Ammon's horn (tissue), 1 donor: ENCODE measurements at places on chromosomes 3 and 15.

DNA sequence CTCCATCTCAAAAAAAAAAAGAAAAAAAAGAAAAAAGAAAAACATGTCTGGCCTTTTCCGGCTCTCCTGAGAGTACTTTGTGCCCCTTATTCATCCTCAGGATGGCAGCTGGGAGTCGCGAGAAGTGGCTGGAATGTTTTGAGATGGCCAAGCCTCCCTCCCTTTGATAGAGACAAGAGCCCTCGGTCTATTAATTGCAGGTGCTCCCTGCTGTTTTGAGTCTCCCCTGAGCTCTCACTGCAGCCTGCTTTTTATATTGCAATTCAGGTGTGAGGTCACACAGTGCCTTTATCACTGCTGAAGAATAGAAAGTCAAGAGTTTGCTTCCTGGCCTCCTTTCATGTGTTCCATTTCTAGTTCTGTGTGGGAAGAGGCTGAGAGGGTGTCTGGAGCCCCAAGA, 10.9 kb downstream of the CA12 start:
- no peak for DNase-seq

DNA sequence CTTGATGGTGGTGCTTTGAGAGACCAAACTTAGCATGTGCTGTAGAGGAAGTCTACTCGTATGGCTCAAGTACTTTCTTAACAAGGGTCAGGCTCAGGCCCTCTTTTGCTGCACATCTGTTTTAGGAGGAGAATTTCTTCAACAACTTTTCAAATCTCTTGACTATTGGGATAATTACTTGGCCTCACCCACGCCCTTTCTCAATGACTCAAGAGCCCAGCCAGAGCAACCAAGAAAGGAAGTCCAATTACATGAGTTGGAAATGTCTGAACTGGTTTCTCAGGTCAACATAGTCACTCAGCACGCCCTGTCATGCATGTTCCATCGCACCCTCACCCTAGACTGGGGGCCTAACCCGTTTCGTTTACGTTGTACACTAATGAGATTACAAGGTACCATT, 44.8 kb upstream of the UMPS start:
- no peak for DNase-seq

- peak; percentile 86 for DNase-seq
Observed at GRCh38 chr3:33146791-33147445, 33.1 kb downstream of the CRTAP start.

GRCh38 chr3:30098653-30099455, 507.5 kb upstream of the TGFBR2 start:
- DNase-seq, result no peak

GRCh38 chr3:46477756-46478155, 13.1 kb upstream of the LTF start:
- DNase-seq, result no peak

DNA sequence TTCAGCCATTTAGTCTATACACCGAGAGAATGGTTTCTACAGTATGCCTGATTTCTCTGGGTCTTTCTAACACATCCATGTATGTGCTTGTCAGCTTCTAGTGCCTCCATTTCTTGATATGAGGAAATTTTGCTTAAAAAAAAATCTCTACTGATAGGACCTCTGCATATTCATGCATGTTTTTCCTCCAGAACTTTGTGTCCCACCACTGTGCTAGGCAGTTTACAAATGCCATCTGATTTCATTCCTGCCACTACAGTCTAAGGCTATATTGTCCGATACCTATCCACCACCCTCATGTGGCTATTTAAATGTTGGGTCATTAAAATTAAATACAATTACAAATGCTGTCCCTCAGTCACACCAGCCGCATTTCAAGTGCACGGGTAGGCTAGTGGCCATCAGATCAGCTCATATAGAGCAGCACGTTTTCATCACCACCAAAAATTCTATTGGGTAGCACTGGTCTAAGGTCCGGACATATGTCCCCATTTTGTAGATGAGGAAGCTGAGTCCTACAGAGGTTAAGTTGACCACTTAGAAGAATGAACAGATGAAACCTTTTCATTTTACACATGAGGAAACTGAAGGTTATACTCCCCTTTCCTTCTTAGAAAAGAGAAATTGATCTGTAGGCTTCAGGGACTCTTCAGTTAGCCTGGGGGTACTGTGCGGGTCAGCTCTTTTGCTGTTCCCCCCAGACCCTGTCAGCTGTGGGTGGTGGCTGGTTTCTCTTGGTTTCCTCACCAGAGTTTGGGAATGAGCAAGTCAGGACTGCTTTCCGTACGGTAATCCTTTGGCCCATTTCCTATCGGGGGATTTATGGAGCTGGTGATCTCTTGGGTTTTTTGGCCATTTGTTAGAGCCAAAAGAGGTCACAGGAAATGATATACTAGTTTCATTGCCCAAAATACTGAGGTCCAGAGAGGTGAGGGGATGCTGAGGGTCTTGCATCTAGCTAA, 56.5 kb downstream of the SMAD3 start:
- no peak for DNase-seq
